ENCODE measurements at places on chromosomes 16 and 17.

DNA sequence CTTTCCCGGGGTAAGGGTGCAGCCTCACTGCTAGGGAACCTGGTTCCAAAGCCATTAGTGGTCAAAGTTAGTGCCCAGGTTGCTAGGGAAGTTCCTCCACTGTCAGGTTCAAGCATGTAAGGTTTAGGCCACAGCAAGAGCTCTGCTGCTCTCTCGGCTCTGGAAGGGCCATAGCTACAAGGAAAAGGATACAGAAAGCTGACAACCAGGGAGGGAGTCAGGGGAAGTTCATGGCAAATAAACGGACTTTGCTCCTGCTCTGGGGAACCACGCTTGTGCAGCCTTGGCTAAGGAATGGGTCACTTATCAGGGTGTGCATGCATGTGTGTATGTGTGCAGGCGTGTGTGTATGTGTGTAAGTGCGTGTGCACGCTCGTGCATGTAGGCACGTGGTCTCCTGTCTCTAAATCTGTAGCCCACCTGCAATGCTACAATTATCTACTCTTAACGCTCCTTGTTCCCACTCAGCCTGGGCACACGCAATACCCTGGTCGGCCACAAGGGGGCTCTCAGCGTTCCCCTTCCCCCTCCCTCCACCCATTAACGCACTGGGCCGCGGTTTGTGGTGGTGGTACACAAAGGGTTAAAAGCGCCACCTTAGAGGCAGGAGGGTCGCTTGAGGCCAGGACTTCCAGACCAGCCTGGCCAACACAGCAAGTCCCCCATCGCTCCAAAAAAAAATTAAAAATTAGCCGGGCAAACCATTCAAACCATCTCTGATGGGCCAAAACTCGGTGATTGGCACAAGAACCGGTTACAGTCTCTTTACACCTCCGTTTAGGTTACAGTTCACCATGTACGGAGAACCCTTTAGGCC, 48.4 kb upstream of the KDM8 start:
- DNase-seq: peak; percentile 76

GRCh38 chr16:69917739-69918138, 33.4 kb upstream of the CLEC18A start:
- DNase-seq: no peak

- no peak for DNase-seq
Measured at GRCh38 chr17:83008526-83008925, 70.9 kb upstream of the METRNL start.

DNA sequence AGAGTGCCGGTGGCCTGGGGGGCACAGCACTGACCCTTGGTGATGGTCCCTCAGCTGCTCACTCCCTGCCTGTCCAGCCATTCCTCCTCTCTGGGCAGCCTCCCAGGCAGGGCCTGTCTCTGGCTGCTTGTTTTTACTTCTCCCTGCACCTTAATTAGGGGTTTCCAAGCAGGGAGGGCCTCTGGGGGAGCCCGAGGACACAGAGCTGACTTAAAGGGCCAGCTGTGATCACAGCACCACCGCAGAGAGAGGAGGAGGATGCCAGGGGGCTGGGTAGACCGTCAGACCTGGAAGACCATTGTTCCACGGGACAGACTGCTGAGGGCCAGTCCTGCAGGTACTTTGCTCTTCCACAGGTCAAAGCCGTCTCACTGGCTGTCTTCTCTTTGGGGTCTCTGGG, 1.2 kb upstream of the DPH1 start:
- peak; percentile 16 for DNase-seq

DNA sequence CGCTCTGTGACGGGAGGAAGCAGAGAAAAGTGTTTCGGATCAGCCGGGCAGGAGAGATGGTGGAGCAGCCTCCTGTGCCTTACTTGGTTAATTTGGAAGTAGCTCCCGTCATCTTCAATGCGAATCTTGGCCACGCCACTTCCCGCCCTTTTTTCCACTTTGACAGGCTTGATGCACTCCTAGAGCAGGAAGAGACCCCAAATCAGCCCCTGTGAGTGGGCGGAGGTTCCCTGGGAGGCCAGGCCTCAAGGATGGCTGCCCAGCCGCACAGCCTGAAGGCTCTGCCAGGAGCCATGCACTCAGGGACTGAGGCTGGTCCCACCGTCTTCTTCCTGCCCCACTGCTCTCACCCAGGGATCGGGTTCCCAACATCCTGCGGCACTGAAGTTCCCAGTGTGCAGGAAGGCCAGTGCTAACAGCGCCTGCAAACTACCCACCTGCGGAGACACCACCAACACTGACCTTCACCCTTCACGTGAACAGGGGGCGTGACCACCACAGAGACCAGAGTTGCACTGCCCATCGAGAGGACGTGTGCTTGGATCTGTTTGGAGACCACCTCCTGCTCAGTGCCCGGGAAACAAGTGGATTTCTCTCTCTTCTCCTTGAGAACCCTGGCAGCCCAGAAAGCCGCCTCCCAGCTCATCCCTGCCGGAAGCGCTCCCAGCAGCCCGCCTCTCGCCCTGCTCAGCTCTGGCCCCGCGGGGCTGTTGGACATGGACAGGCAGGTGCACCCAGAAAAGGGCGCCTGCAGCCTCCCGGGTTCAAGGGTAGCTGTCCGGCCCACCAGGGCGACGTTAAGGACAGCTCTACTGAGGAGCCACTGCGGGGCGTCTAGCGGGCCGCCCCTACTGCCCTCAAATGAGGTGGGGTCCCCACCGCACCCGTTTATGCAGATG, 988 bp downstream of the CIAO3 start:
- DNase-seq: no peak

DNA sequence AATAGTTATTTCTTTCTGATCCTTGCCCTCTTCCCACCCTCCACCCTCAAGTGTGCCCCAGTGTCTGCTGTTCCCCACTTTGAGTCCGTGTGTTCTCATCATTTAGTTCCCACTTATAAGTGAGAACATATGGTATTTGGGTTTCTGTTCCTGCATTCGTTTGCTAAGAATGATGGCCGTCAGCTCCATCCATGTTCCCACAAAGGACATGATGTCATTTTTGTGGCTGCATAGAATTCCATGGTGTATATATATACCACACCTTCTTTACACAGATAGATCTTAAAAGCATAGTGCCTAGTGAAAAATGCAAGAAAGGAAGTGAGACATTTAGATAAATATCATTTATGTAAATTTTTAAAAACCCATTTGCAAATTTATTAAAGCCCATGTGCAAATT, 33.1 kb downstream of the HS3ST2 start:
- DNase-seq: no peak

DNA sequence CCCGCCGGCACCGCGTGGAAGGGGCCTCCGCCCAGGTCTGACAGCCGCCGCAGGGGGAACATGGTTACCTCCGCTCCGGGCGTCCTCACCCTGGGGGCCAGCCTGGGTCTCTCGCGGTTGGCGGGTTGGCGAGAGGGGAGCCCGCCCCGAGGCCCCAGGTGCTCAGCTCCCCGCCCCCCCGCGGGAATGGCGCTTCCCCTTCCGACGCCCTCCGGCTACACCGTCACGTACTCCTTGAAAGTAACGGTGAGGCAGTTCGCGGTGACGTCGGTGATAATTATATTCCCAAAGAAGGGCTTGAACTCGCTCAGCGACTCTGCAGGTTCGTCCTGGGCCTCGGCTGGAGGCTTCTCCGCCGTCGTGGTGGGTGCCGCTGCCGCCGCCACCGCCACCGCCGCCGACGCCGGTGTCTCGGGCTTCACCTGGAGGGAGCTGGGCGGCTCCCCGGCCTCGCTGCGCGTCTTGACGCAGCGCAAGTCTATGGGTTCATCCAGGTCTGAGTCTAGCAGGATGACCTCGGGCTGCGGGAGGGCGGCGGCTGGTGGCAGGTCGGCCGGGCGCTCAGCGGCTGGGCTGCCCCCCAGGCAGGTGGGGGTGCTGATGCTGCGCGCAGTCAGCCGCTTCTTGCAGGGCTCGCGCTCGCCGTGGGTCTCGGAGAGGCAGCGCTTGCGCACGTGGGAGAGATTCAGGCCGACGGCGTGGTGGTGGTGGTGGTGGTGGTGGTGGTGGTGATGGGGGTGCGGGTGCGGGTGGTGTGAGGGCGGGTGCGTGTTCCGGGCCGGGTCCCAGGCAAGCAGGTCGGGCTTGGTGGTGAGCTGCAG, 5.3 kb downstream of the CBX4 start:
- DNase-seq: no peak

All from suppressor macrophage (primary cell).